ENCODE measurements at places on chromosomes 4 and X.

GRCh38 chr4:100306018-100306417 lies 115.8 kb upstream of the DDIT4L start:
- no peaks in the 10 kb centered on the region for H3K27me3 ChIP-seq
- H3K27ac ChIP-seq: no peak overlapping the region
- DNase-seq: no peak
- H3K36me3 ChIP-seq: no peaks in the 10 kb centered on the region
- no peaks in the 10 kb centered on the region for H3K4me1 ChIP-seq

DNA sequence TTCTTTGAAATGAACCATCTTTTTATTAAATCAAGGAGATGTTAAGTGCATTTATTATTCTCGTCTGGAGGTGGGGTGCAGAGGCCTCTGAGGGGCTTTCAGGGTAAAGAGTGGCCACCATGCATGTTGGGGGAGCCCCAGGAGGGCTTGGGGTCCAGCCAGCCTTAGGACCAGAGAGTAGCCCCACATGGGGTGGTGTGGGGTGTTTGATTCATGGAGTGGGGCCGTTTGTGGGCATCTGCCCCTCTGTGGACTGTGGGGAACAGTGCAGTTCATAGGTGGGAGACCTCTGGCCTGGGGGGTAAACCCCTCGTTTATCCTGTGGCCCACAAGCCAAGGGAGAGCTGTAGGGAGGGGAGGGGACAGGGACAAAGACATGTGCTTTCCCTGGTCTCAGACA lies 26.9 kb downstream of the HTRA3 start:
- no peak overlapping the region for H3K4me3 ChIP-seq
- DNase-seq: no peak
- H3K4me1 ChIP-seq: no peaks in the 10 kb centered on the region
- no peaks in the 10 kb centered on the region for H3K36me3 ChIP-seq

DNA sequence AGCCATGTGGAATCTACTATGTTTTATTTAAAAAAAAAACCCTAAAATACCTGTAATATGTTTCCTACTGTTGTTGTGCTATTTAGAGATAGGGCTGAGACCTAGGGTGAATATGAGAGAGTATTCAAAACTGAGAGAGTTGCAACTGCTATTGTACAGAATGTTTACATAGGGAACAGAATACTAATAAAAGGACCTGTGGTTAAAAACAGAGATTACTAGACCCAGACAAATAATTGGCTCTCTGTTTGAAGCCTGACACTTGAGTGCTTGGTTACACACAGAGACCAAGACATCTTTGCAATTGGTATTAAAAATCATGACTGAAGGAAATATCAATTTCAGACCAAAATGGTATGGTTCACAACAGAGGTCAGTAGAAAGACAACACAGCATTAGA lies 278.9 kb upstream of the GIMD1 start:
- H3K4me1 ChIP-seq: no peaks in the 10 kb centered on the region
- no peaks in the 10 kb centered on the region for H3K36me3 ChIP-seq
- DNase-seq: no peak
- H3K27me3 ChIP-seq: no peaks in the 10 kb centered on the region
- no peak overlapping the region for H3K27ac ChIP-seq
- no peak overlapping the region for H3K4me3 ChIP-seq

GRCh38 chrX:92260102-92260501 lies 480.9 kb downstream of the PCDH11X start:
- H3K36me3 ChIP-seq: no peaks in the 10 kb centered on the region
- no peak overlapping the region for H3K4me3 ChIP-seq

DNA sequence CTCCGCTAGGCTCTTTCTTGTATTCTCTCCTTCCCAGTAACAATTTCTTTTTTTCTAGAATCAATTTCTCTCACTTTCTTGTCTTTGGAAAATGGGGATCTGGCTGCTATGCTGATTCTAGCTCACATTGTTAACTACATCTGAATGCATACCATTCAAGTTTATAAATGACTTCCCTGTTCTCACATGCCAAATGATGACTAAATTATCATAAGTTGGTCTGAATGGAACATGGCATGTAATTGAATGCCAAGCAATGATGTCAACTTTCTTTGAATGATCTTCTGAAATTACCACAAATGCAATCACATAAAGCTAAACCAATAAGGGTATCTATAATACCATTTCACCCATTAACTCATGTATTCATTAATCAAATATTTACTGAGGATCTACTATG lies 2.7 kb upstream of the ITM2A start:
- no peaks in the 10 kb centered on the region for H3K36me3 ChIP-seq
- DNase-seq: no peak
- peaks cover 10% of the 10 kb centered on the region for H3K4me1 ChIP-seq
- no peak overlapping the region for H3K27ac ChIP-seq
- peaks cover 4% of the 10 kb centered on the region for H3K27me3 ChIP-seq

DNA sequence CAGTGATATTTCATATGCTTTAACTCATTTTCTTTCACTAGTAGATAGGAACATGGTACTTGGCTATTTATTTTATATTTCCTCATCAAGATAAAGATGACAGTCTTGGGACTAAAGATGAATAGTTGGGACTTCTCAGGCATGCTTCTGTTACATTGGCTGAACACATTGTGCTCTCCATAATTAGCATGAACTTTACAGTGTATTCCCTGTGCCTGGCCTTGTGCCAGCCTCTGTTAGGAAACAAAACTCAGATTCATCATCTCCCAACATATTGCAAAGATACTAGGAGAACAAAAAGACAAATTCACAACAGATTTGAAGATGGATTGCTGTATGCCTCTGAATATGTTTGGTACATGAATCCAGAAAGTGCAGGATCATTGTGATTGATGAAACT lies 26.4 kb downstream of the GRIA2 start:
- H3K27ac ChIP-seq: no peak overlapping the region
- no peaks in the 10 kb centered on the region for H3K36me3 ChIP-seq
- DNase-seq: no peak
- no peak overlapping the region for H3K4me3 ChIP-seq
- no peaks in the 10 kb centered on the region for H3K4me1 ChIP-seq

DNA sequence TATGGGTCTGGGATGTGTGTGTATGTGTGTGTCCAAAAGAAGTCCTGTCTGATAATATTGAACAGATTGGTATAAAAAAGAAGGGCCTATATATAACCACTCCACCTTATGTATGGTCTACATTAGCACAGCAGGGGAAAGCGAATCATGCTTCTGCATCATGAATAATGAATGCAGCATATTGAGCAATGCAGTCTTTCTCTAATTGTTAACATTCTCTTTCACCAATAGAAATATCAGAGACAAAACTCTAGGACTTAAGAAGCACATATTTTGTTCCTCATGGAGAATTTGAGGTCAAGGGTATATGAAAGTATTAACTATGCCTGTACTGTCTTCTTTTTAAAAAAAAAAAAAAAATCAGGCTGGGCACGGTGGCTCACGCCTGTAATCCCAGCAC lies 264.3 kb upstream of the NOCT start:
- H3K4me1 ChIP-seq: no peaks in the 10 kb centered on the region
- no peak for DNase-seq
- no peak overlapping the region for H3K27ac ChIP-seq
- no peak overlapping the region for H3K4me3 ChIP-seq
- no peaks in the 10 kb centered on the region for H3K27me3 ChIP-seq

DNA sequence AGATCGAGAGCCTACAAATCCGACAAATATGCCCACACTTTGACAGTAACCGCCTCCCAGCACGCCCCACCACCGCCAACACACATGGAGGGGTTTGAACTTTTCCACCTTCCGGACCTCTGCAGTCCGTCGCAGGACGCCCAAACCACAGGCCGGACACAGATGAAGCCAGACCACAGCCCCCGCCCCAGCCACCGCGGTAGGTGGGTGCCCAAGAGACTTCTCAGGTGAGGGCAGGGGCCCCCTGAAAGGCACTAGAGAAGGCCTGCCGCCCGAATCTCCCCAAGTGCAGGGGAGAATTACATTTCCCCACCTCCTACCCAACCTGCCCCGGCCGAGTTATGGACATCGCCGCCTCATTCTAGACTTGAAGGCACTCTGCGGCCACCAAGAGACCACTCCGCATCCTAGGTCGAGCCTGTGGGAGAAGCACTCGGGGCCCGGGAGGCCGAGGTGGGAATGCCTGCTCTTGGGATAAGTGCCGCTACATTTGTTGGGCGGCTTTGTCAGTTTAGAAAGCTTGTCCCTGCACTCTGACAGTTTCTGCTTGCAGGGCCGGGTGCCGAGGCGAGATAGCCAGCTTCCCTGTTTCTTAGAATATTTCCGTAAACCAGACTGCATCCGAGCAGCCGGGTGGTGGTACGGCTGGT lies 21.5 kb downstream of the HAND2 start:
- H3K36me3 ChIP-seq: no peaks in the 10 kb centered on the region
- DNase-seq: no peak
- H3K27ac ChIP-seq: no peak overlapping the region
- no peak overlapping the region for H3K4me3 ChIP-seq
- H3K4me1 ChIP-seq: peaks cover 33% of the 10 kb centered on the region

GRCh38 chr4:73872316-73873108 lies 3.3 kb downstream of the CXCL1 start:
- H3K27ac ChIP-seq: no peak overlapping the region
- DNase-seq: no peak
- H3K27me3 ChIP-seq: no peaks in the 10 kb centered on the region
- no peak overlapping the region for H3K4me3 ChIP-seq
- no peaks in the 10 kb centered on the region for H3K36me3 ChIP-seq

DNA sequence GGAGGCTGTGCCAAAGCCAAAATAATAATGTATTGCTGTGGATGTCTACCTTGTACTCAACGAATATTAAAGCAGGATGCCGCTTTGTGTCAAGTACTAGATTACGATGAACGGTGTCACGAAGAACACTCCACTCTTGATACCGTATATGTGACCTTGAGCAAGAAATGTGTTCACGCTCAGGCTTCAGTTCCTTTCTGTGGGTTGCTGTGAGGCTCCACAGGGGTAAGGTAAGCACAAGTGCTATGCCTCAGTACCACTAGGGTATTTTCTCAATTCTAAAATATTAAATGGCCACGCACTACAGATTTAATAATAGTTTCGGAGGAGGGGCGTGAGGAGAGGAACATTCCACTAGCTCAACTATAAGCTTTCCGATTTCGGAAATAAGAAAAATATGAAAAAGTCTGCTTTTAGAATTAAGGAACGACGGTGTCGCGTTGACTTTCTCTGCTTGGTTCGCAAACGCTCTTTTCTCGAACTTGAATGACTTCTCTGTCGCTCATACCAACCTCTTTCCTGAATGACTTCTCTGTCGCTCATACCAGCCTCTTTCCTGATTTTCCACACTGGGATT lies 607 bp upstream of the SCOC start:
- H3K4me3 ChIP-seq: peak overlapping the region; percentile 94
- no peaks in the 10 kb centered on the region for H3K36me3 ChIP-seq
- no peak for DNase-seq
- H3K4me1 ChIP-seq: peaks cover 6% of the 10 kb centered on the region
- peak overlapping the region; percentile 92 for H3K27ac ChIP-seq

- H3K27ac ChIP-seq: no peak overlapping the region
- H3K4me3 ChIP-seq: no peak overlapping the region
- H3K36me3 ChIP-seq: no peaks in the 10 kb centered on the region
- no peaks in the 10 kb centered on the region for H3K27me3 ChIP-seq
Measured at GRCh38 chr4:40475609-40476008, 140.5 kb downstream of the CHRNA9 start.

DNA sequence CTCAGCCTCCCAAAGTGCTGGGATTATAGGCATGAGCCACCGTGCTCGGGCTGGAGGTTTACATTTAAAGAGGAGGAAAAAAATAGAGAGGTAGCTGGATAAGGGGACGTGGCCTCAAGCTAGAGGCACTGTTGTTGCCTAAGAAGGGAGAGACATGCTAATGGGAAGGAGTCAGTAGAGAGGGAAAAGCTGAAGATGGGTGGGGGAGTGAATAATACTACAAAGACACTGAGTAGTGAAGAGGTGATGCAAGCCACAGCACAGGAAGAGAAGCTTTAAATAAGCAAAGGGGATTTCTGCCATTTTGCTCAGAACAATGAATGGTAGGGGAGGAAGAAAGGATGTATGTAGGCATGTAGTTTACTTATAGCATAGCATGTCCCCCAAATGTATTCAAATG lies 11.5 kb upstream of the AP1S2 start:
- no peak overlapping the region for H3K27ac ChIP-seq
- no peaks in the 10 kb centered on the region for H3K36me3 ChIP-seq
- H3K27me3 ChIP-seq: peaks cover 42% of the 10 kb centered on the region
- H3K4me1 ChIP-seq: peaks cover 3% of the 10 kb centered on the region
- DNase-seq: no peak
- no peak overlapping the region for H3K4me3 ChIP-seq

DNA sequence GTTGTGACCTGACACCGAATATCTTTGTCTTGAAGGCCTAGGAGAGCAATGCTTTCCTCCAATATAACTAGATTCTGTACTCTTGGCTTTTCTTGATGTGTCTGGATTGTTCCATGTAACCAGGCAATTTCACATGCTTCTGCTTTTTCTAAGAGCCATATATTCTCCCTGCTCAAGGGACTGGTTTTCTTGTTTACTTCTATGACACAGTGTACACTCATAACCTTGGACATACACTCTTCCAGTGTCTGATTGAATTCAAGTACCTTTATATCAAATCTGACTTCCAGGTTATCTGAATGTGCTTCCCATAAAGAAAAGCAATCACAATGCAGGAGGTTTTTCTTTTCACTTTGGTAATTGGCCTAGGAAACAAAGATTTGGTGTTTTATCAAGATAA lies 17.4 kb upstream of the EIF4E start:
- no peaks in the 10 kb centered on the region for H3K36me3 ChIP-seq
- H3K27ac ChIP-seq: no peak overlapping the region
- no peaks in the 10 kb centered on the region for H3K4me1 ChIP-seq
- DNase-seq: no peak
- no peaks in the 10 kb centered on the region for H3K27me3 ChIP-seq

DNA sequence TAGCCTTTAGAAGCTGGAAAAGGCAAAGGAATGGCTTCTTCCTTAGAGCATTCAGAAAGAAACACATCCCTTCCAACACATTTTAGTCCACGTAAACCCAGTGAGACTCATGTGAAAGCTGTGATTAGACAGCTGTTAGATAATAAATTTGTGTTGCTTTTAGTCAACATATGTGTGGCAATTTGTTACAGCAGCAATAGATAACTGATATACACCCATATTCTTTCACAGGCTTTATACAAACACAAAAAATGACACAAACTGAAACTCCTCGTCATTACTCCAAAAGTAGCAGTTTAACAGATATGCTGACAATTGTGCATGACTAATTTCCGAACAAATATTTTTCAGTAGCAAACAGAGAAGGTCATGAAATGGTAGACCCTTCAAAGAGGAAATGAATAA lies 65.3 kb downstream of the ANTXR2 start:
- DNase-seq: no peak
- H3K36me3 ChIP-seq: no peaks in the 10 kb centered on the region
- no peaks in the 10 kb centered on the region for H3K27me3 ChIP-seq
- no peaks in the 10 kb centered on the region for H3K4me1 ChIP-seq
- no peak overlapping the region for H3K27ac ChIP-seq

DNA sequence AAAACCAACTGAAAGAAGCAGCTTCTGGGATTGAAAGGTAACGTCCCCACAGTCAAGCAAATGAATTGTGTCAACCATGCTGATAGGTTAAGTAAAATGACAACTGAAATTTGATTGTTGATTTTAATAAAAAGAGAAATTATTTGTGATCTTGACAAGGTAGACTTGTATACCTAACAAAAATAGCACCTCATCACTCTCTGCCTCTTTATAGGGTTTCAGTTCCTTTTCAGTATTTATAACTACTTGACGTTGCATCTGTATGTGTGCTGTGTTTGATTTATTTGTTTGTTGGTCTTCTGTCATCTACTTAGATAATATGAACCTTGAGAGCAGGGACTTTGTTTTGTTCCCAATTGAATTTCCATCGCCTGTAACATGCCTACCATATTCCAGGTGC lies 7.9 kb upstream of the PPP3CA start:
- H3K27ac ChIP-seq: no peak overlapping the region
- no peak for DNase-seq
- no peaks in the 10 kb centered on the region for H3K4me1 ChIP-seq
- no peaks in the 10 kb centered on the region for H3K27me3 ChIP-seq
- H3K4me3 ChIP-seq: no peak overlapping the region
- H3K36me3 ChIP-seq: no peaks in the 10 kb centered on the region

Data from spinal cord (tissue), 10 donors.